ENCODE measurements at places on chromosomes 16 and 17. TPM values are rescaled to one million over a fixed set of nuclear protein-coding genes. Genes with fewer than 3 reads are reported as not detected.

GRCh38 chr16:566475-567372 is at the start of gene NHLRC4:
Gene NHLRC4 (plus strand): TSS chr16:567005. CDS start chr16:568048, 1,043 bp downstream.
- no peaks in the 10 kb centered on the region for H3K27me3 ChIP-seq
- H3K27ac ChIP-seq = no peak within 1 kb of the TSS
- peaks cover 20% of the 10 kb centered on the region for H3K4me1 ChIP-seq
- peak; percentile 76 for DNase-seq
- peak within 1 kb of the TSS; percentile 19 for H3K4me3 ChIP-seq
- H3K36me3 ChIP-seq = no peaks in the 10 kb centered on the region

PRR15L gene
- total RNA-seq = 259 TPM

- DNase-seq = no peak
- no peaks in the 10 kb centered on the region for H3K27me3 ChIP-seq
- H3K27ac ChIP-seq = peak overlapping the region; percentile 94
- H3K4me3 ChIP-seq = no peak overlapping the region
Observed at GRCh38 chr17:59830846-59831486, 61.8 kb downstream of the TUBD1 start.

DNA sequence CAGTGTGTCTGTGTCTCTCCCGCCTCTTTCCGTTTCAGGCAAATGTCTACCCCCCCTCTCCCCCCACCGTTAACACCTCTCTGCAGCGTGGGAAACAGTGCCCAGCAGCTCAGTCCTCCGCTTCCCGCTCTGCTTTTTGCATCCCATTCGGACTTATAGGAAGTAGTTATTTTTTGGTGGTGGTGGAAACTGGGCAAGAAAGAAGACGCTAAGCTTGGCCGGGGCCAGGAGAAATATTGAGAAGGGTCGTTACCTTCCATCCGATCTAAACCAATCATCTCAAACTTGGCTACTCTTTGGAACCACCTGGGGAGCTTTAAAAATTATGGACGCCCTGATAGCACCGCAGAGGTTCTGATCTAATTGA is 499 bp upstream of the HLF start:
- no peaks in the 10 kb centered on the region for H3K36me3 ChIP-seq
- no peak overlapping the region for H3K27ac ChIP-seq
- peak overlapping the region; percentile 13 for H3K4me3 ChIP-seq
- H3K4me1 ChIP-seq = no peaks in the 10 kb centered on the region

DNA sequence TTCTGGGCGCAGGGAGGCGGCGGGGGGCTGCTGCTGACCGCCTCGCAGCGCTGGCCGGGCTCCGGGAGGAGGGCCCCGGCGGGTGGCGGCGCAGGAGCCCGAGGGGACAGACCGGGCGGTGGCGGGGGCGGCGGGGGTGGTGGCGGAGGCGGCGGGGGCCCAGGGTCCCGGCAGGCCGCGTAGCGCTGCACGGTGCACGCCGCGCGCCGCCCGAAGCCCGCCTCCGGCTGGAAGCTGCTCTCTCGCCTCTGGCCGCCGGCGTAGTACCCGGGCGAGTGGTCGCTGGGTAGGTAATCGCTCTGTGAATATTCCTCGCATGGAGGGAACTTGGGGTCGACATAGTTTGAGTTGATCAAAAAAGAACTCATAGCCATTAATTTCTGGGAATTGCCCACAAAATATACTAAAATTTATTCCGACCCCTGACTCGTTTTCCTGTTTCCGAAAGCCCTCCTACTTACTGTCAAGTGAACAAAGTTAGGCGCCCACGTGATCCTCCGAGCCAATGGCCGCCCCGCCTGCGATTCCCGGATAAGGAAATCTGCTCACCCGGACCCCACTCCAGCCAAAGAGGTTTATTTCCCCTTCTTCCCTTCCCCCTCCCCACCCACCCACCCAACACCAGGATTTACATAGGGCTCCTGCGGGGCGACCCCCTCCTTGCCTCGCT is at the start of gene HOXB4:
HOXB4 (minus strand) TSS at position 405 of the 670 bp plus-strand sequence; CDS start at position 374, 31 bp downstream.
- DNase-seq = peak; percentile 86
- peaks cover 22% of the 10 kb centered on the region for H3K4me1 ChIP-seq

GRCh38 chr16:626787-627453 is 3.9 kb upstream of the WFIKKN1 start:
- H3K27me3 ChIP-seq = no peaks in the 10 kb centered on the region
- no peak overlapping the region for H3K4me3 ChIP-seq
- H3K27ac ChIP-seq = no peak overlapping the region

DNA sequence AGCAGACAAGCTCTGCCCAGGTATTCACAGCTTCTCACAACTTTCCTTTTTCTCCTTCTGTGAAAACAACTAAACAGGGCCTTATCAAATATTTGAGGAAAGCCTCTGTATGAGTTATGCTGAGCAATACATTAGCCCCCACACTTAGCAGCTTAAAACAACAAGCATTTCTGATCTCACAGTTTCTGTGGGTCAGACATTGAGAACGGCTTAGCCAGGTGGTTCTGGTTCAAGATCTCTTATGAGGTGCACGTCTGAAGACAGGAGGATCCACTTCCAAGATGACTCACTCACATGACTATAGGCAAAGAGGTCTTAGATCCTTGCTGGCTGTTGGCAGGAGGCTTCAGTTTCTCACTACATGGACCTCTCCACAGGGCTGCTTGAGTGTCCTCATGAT is 181.4 kb upstream of the WSCD1 start:
- no peak overlapping the region for H3K4me3 ChIP-seq
- no peak for DNase-seq
- no peak overlapping the region for H3K27ac ChIP-seq
- H3K4me1 ChIP-seq = no peaks in the 10 kb centered on the region
- H3K27me3 ChIP-seq = no peaks in the 10 kb centered on the region

DNA sequence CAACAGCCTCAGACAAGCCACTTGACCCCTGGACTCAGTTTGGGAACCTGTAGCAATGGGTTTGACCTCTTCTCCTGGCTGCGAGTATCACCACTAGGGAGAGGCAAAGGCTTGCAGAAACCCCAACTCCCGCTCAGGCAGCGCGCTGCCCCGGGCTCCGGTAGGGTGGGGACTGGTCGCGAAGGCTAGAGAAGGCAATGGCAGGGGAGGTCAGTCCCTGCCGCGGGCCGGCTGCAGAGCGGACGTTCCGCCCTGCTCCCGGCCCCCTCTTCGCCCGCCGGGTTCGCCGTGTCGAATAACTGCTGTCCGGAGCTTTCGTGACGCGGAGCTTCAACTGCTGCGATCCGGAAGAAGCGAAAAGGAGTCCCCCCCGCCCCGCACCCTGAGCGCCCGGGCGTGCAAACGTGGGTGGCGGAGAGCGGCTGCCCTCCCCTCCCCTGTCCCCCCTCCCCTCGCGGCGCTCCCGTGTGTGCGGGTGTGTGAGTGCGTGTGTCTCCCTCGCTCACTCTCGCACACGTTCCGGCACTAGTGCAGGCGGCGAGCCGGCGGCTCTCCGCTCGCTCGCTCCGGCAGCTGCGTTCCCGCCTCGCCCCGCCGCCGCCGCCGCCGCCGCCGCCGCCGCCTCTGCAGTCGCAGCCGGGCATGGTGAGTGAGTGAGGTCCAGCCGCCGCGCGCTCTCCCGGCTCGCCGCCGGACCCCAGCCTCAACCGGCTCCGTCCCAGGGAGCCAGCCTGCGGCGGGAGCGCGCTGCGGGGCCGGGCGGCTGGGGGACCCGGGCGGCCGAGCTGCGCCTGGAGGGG is 772 bp upstream of the SHISA6 start:
- peaks cover 26% of the 10 kb centered on the region for H3K27me3 ChIP-seq
- no peak overlapping the region for H3K27ac ChIP-seq
- H3K4me1 ChIP-seq = no peaks in the 10 kb centered on the region
- peak; percentile 22 for DNase-seq

NUBP2 gene
- 30.0 TPM for total RNA-seq

GRCh38 chr16:11187522-11188023 is 68.4 kb downstream of the SOCS1 start:
- H3K27me3 ChIP-seq = no peaks in the 10 kb centered on the region
- no peak overlapping the region for H3K27ac ChIP-seq
- H3K4me1 ChIP-seq = no peaks in the 10 kb centered on the region
- no peak for DNase-seq

DNA sequence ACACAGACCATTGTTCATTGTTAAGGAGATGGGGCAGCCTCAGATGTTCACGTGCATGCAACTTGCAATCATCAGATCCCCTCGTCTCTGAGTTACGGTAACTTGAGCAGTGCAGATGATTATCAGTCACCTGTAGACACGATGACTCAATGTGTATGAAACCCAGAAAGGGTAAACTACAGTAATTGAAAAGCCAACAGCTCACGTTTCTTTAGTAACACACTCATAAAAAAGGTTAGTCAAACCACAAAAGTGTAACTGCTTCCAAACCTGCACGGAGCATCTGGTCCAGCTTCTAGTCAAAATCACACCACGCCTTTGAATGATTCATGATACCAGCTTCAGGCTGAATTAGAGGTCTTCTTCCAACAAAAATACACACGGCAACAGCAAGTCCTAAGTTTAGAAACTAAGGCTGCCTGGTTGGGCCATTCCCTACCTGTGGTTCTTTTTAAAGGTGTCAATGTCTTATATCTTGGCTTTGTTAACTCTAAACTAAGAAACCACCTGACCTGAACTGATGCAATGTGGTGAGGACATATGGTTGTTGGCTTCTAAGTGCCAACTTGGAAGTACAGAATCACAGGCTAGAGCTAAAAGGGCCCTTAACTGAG is 32.3 kb downstream of the GRB7 start:
- H3K4me3 ChIP-seq = no peak overlapping the region
- H3K36me3 ChIP-seq = no peaks in the 10 kb centered on the region
- DNase-seq = no peak

- H3K4me3 ChIP-seq = no peak overlapping the region
- no peaks in the 10 kb centered on the region for H3K36me3 ChIP-seq
- H3K27me3 ChIP-seq = no peaks in the 10 kb centered on the region
- H3K27ac ChIP-seq = no peak overlapping the region
- no peak for DNase-seq
Observed at GRCh38 chr16:20847550-20847949, 41.2 kb downstream of the REXO5 start.

KRT14 gene
- not detected for total RNA-seq

TEPSIN gene
- total RNA-seq = 46.7 TPM

DHX40 gene
- 22.7 TPM for total RNA-seq

GRCh38 chr17:10558049-10558448 is 8.6 kb upstream of the MYH2 start:
- no peak for DNase-seq
- no peak overlapping the region for H3K4me3 ChIP-seq
- H3K27ac ChIP-seq = no peak overlapping the region
- H3K36me3 ChIP-seq = no peaks in the 10 kb centered on the region

Measured in colonic mucosa (tissue), 4 donors.